Retina (tissue), 1 donor: ENCODE measurements at places on chromosomes 12 and 14.

GRCh38 chr12:100114574-100114973 is 28.1 kb downstream of the BLTP3B start:
- no peak for DNase-seq

GRCh38 chr12:22766911-22767420 is 142.0 kb downstream of the ETNK1 start:
- peak; percentile 6 for DNase-seq

GRCh38 chr12:51263341-51263740 is 6.9 kb downstream of the SMAGP start:
- DNase-seq: no peak

DNA sequence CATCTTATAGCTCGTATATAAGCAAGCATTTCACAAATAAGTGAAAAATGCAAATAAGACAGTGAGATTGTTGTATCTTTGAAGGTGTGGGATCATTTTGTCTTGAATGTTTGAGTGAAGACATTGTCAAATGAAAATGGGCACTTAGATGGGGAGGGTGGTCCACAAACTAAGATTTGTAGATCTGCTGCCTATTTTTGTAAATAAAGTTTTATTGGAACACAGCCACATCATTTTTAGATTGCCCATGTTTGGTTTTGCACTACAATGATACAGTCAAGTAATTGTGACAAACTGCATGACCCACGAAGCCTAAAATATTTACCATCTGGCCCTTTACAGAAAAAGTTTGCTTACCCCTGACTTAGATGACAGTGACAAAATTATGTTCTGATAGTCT is 156.7 kb downstream of the PAH start:
- DNase-seq: no peak

DNA sequence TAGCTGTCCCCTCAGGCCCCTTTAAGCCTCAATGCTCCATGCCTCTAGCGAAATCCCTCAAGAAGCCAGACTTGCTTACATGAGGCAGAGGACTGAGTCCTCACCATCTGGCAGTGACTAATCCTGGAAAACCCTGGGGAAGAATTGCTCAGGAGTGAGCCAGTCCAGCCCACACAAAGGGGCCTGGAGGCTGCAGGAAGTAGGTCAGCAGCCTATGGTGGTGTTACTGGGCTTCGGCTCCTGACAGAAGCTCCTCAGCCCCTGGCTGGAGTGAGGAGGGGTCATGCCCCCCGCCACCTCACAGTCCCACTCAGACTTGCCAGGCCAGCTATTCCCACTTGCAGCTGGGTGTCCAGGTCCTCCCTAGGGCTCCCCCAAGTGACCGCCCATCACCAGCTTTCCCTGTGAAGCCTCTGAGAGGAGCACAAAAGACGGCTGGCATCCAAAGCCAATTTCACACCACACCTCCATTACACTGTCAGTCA is 250.5 kb downstream of the DPF3 start:
- peak; percentile 73 for DNase-seq

GRCh38 chr12:100229036-100229635 is 28.5 kb downstream of the ACTR6 start:
- no peak for DNase-seq

- peak; percentile 68 for DNase-seq
Measured at GRCh38 chr14:22570132-22570949, 18.7 kb downstream of the DAD1 start.

- no peak for DNase-seq
Measured at GRCh38 chr12:117408161-117408791, 46.9 kb upstream of the NOS1 start.

DNA sequence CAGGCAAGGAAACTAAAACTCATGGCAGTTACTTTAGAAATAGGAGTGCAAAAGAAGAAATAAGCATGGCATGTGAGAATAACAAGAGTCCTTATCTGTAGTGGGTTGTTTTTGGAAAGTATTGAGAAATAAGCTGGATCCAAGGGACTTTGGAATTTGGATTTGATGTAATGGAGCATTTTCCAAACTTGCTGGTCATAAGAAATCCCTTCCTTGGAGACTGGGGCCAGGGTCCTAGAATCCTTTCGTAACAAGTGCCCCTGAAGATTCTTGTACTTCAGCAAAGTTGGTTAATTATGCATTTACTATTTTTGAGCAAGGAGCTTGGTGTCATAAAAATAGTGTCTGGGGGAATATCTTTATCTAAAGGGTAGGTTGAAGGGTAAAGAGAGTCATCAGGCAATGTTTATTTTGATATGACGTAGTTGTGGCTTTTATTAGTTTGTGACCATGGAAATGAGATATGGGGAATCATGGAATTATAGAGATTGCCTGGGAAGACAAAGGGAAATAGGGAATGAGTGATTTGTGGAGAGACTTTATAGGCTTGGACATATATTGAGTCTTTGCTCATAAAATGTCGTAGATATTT is 53.9 kb downstream of the WNK1 start:
- DNase-seq: no peak
